ENCODE measurements at places on chromosomes 6 and 20.
A peak's percentile ranks its signal among the peaks of the same experiment; 100 is the strongest.

DNA sequence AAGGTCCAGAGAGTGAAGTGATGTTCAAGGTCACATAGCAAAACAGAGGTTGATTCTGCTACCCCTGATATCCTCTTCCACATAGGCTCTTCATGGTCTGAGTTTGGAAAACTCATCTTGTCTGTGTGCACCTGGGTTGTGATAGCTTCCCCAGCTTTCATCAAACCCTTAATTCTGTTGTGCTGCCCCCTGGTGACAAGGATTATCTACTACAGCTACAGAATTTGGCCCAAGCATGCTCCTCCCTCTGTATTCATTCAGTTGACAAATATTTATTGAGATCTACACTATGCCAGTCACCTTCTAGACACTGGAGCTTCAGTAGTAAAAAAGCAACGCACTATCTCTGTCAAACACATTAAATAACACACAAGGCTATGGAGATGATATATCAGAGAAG lies 50.4 kb downstream of the SMPDL3A start:
- peak; percentile 64 for DNase-seq

- DNase-seq = no peak
Measured at GRCh38 chr20:44593751-44594150, 11.4 kb downstream of the PKIG start.

- no peak for DNase-seq
Measured at GRCh38 chr6:81031416-81031815, 721.1 kb downstream of the TENT5A start.

GRCh38 chr6:20661721-20662120 lies 127.5 kb downstream of the CDKAL1 start:
- DNase-seq = no peak

DNA sequence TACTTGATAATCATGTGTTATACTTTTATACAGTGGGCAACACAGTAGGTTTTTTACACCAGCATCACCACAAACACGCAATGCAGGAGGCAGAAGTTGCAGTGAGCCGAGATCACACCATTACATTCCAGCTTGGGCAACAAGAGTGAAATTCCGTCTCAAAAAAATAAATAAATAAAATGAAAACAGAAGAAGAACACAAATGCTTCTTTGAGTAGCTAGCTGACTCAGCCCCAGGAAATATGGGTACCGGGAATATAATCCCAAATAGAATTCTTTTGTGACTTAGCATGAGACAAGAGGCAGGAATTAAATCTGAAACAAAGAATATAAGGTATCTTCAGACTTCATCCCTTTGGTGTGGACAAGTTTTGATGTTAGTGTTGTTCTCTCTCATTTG lies 164.2 kb upstream of the ATXN1 start:
- no peak for DNase-seq

DNA sequence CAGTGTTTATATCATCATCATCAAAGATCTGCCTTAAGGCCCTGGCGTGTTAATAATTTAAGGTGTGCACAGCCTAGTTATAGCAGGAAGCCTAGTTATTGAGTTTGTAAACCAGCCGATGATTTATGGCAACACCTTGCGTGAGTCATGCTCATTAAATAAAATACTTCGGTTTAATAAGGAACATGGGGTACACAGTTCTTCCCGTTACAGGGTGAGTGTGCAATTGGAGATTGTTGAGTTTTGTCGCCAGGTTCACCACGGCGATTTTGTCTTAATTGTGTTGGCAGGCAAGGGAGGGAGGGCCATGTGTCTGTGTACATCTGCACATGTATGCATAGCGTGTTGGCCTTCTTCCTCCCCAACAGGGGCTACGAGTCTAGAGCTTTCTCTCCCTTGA lies 104.0 kb downstream of the TFAP2A start:
- DNase-seq = no peak

GRCh38 chr6:75431379-75431778 lies 62.2 kb downstream of the FILIP1 start:
- no peak for DNase-seq

GRCh38 chr20:3135507-3136070 lies 24.1 kb downstream of the FASTKD5 start:
- no peak for DNase-seq

Measured in H9 (cell line).